Heart left ventricle (tissue), 16 donors: ENCODE measurements at places on chromosomes 6 and 20. TPM values are rescaled to one million over a fixed set of nuclear protein-coding genes. Genes with fewer than 3 reads are reported as not detected.

The SYS1 gene
- 12.6 TPM for polyA plus RNA-seq

The TMEM14A gene
- 8.0 TPM for polyA plus RNA-seq

The TMEM242 gene
- 11.3 TPM for polyA plus RNA-seq

The NRSN1 gene
- not detected for polyA plus RNA-seq

The MYLK2 gene
- polyA plus RNA-seq: 0.23 TPM

The CCN2 gene
- polyA plus RNA-seq: 65.6 TPM

The PACSIN1 gene
- 1.6 TPM for polyA plus RNA-seq

The C20orf144 gene
- polyA plus RNA-seq: not detected

The GPLD1 gene
- 0.34 TPM for polyA plus RNA-seq

The CFB gene
- polyA plus RNA-seq: 3.7 TPM

The TSPYL1 gene
- 24.8 TPM for polyA plus RNA-seq

The TINAG gene
- 0.15 TPM for polyA plus RNA-seq

The FRK gene
- 1.4 TPM for polyA plus RNA-seq

The KHDC1L gene
- polyA plus RNA-seq: not detected

The FILIP1 gene
- polyA plus RNA-seq: 63.1 TPM

The CYP24A1 gene
- not detected for polyA plus RNA-seq

The ZC2HC1B gene
- polyA plus RNA-seq: not detected

The GRIK2 gene
- polyA plus RNA-seq: 3.4 TPM

The HSPA1B gene
- polyA plus RNA-seq: 35.2 TPM

The CDSN gene
- polyA plus RNA-seq: 0.15 TPM

The ARMH2 gene
- not detected for polyA plus RNA-seq

The HLA-DPA1 gene
- 23.5 TPM for polyA plus RNA-seq

The OOEP gene
- polyA plus RNA-seq: not detected

The ZBTB12 gene
- 2.8 TPM for polyA plus RNA-seq

The C4A gene
- polyA plus RNA-seq: 34.5 TPM

The MPIG6B gene
- polyA plus RNA-seq: 0.23 TPM

The PHF1 gene
- 54.0 TPM for polyA plus RNA-seq
